ENCODE measurements at places on chromosomes 7 and 10.

DNA sequence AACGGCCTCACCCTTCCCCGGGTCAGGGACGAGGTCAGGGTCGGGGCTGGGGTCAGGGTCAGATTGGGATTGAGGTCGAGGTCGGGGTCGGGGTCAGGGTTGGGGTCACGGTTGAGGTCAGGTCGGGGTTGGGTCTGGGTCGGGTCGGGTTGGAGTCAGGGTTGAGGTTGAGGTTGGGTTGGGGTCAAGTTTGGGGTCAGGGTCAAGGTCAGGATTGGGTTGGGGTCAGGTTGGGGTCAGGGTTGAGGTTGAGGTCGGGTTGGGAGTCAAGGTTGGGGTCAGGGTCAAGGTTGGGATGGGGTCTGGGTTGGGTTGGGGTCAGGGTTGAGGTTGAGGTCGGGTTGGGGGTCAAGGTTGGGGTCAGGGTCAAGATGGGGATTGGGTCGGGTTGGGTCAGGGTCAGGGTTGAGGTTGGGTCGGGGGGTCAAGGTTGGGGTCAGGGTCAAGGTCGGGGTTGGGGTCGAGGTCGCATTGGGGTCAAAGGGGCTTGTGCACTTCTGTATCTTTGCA is 131.4 kb downstream of the VIPR2 start:
- no peak for DNase-seq

DNA sequence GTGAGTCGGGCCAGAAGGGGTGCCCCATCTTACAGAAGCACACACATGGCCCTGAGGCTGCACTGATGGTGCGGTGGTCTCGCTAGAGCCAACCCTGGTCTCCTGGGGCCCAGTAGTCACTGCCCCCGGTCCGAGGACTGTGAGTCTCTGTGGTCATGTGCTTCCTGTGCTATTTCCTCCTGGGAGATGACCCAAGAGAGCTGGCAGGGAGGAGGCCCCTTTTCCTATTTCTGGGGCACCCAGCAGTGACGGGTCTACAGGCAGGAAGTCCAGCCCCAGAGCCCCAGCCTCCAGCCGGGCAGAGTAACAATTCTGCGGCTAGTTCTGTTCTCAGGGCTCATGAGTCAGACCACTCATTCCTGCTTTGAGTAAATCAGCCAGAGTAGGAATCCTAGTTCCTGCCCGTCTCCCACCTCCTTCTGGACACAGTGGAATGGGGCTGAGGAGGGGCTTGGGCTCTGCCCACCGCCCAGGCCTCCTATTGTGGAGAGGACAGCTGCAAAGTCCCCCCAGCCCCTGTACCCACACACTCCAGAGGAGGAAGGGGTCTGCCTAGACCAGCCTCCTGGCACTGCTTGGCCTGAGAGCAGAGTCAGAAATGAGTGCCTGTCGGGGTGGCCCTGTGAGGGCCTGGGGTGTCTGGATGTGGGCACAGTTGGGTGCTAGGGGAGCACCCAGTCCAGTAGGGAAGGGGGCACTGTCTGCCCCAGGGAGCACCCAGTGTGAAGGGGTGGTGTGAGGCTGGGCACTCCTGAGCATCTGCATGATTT is 80.5 kb upstream of the PPIF start:
- DNase-seq: no peak

GRCh38 chr7:140521421-140521820 is 42.1 kb upstream of the MKRN1 start:
- DNase-seq: no peak

GRCh38 chr10:118970770-118971169 is 58.7 kb upstream of the NANOS1 start:
- no peak for DNase-seq

- no peak for DNase-seq
Observed at GRCh38 chr7:97285348-97285747, 167.8 kb downstream of the SDHAF3 start.

GRCh38 chr7:48161407-48162125 is 9.7 kb upstream of the ABCA13 start:
- DNase-seq: no peak

DNA sequence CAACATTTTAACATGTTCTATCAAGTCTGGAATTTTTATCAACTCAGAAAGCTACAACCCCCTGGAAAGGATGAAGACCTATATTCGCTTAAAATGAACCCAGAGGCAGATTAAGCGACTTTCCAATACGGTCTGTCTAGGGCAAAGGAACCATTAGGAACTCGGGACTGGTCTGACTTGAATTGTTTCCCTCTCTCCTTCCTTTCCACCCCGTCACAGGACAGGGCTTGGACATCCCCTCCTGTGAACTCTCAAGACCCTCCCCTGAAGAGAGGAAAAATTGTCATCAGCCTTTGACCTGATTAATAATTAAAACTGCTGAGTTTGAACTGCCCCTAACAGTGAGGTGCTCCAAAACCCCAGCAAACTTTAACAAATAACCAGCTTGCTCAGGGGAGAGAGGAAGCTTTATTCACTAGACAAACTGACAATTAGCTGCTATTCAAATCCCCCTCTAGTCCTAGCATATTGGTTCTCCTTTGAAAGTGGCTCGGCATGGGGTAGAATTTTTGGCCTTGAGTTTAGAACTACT is 22.6 kb upstream of the SLF2 start:
- no peak for DNase-seq

- DNase-seq: no peak
Observed at GRCh38 chr10:88960802-88961201, 8.2 kb upstream of the ACTA2 start.

GRCh38 chr10:130138479-130138866 is 2.3 kb downstream of the GLRX3 start:
- peak; percentile 73 for DNase-seq

DNA sequence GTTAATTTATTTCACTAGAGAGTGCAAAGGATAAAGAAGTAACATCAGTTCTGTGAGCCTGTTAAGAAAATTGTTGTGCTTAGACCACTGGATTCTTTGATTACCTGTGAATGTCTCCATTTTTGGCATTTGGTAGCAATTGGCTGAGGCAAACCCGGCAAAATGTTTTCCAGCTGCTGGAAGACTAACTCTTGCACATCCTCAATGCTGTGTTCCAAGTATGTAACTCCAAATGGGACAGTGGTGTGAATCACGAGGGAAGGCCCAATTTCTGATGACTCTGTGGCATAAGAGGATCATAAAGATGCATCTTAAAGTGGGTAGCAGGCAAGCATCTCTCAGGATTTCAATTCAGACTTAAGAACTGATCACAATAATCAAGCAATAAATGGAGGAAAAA is 268.8 kb downstream of the RNLS start:
- DNase-seq: no peak

- DNase-seq: no peak
Observed at GRCh38 chr10:819326-819725, 112.2 kb downstream of the LARP4B start.

GRCh38 chr7:156927571-156928405 is 21.7 kb upstream of the NOM1 start:
- DNase-seq: no peak

DNA sequence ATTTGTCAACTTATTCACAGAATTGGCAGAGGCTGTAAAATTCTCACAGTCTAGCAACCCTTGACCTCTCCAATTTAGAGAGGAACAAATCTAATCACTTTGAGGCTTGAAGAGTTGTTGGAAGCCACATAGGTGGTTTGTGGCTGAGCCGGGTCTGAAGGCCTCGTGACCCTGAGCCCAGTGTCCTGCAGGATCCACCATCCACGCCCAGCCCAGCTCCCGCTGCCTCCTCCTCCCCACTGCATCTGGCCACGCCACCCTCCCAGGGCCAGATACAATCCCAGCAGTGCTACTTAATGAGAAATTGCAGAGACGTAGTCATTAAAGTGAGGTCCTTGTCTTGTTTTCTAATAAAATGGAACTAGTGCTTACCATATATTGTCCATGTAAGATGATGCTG is 81.4 kb upstream of the SHH start:
- no peak for DNase-seq

DNA sequence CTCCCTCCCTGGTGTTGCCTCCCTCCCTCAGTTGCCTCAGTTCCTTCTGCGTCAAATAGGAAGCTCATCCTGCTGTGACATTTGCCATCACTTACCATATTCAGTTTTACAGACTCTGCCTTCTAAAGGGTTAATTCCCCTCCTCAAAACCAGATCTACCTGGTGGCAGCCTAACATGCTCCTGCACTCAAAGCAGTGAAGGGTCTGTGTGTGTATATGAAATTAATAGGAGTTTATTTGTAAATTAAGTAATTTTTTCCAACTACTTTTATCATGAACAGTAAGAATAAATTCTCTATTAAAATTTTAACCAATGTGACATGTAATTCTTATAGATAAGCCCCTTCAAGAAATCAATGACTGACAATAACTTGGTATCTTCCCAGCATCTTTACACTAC is 158.6 kb upstream of the INSYN2A start:
- DNase-seq: no peak

DNA sequence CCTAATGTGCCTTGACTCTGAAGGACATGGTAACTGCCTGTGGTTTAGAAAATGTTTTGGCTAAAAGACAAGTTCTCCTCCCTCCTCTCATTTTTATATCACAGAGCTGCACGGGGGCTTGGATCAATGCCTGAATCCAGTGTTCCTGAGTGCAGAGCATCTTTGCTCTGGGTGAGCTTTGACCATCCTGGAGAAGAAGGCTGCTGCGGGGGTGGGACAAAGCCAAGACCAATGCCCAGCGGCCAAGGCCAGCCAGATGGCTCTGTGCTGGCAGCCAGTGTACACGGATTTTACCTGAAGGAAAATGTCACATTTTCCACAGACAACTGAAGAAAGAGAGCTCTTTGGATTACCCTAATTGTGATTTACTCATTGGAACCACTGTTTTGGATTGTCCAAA is 102.0 kb upstream of the TARP start:
- no peak for DNase-seq

GRCh38 chr7:112135815-112136214 is 70.4 kb downstream of the DOCK4 start:
- no peak for DNase-seq

DNA sequence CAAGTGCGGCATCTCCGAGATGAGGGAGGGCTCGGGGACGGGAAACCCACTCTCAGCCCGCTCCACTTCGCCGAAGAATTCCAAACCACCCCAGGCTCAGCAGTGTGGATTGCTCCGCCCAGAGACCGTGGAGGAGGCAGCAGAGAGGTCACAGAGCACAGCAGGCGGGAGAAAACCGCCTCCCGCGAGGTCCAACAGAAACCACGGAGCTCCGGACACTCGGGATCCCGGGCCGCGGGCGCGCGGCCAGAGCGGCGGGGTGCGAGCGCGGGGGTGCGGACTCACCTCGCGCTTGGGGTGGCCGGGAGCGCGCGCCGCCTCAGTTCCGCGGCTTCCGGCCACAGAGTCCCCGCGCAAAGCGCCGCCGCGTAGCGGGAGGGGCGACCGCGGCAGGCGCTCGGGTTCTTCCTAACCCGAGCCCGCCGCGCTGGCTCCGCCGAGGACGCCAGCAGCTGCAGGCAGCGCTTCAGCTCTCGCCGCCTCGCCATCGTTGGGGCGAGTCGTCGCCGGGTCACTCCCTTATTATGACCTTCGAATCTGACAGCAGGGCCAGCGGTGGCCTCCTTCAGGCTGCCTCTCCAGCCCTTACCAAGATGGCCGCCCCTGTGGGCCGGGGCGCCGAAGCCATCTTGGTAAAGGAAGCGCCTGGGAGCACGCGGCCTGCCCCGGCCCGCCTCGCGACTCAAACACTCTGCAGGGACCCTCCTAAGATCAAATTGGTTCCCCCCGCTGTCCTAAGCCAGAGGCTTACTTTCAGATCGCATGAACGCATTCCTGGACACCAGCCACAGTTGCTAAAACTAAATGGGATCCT is at the start of gene NAPEPLD:
NAPEPLD (minus strand) TSS at position 106 of the 814 bp plus-strand sequence. CDS start 20,323 bp downstream, outside the sequence.
- DNase-seq: peak; percentile 71

- no peak for DNase-seq
Observed at GRCh38 chr10:36171556-36171952, 529.5 kb upstream of the FZD8 start.

GRCh38 chr10:52597189-52597863 is 175.3 kb downstream of the MBL2 start:
- DNase-seq: no peak

DNA sequence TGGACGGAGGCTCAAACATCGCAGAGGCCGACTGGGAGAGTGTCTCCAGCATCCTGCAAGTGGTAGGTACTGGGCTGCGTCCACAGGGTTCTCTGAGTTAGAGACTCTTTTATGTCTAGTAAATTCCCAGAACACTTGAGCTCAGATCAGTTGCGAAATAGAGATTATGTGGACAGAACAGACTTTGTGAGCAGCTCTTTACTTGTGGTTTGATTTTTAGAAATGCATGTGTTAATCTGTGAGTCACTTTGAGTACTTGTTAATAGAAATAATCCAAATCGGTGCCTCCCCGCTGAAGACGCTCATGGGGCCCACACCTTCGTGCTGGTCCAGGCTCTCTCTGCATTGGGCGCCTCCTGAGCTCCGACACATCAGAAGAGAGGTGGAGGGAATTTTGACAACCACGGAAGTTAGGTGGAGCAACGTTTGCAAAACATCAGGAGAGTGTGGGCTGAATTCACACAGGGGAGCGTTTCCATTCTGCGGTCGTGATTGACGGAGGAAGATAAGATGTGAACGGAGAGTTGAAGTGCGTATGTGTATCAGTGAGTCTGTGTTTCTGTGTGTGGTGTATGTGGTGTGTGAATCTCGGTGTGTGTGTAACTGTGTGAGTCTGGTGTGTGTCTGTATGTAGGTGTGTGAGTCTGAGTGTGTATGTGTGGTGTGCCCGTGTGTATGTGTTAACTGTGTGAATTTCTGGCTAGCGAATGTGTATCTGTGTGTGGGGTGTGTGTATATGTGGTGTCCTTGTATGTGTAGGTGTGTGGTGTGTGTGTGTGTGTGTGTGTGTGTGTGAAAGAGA is 32.1 kb downstream of the PFKP start:
- DNase-seq: no peak

DNA sequence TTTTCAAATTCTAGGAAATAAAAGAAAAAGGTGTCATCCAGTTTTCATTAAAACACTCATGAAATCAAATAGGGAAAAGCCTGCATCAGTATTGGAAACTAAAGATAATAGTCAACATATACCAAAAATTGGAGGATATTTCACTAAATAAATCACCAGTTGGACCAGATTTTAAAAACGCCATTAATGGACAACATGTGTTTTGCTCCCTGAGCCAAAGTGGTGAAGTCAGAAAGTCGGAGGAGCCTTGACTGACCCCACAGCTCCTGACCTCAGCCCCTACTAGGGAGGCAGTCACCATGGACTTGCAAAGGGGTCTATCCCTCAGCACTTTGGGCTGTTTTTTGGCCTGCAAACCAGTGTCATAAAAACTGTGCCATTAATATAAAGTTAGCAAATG is 98.3 kb upstream of the SEC61G start:
- DNase-seq: no peak

DNA sequence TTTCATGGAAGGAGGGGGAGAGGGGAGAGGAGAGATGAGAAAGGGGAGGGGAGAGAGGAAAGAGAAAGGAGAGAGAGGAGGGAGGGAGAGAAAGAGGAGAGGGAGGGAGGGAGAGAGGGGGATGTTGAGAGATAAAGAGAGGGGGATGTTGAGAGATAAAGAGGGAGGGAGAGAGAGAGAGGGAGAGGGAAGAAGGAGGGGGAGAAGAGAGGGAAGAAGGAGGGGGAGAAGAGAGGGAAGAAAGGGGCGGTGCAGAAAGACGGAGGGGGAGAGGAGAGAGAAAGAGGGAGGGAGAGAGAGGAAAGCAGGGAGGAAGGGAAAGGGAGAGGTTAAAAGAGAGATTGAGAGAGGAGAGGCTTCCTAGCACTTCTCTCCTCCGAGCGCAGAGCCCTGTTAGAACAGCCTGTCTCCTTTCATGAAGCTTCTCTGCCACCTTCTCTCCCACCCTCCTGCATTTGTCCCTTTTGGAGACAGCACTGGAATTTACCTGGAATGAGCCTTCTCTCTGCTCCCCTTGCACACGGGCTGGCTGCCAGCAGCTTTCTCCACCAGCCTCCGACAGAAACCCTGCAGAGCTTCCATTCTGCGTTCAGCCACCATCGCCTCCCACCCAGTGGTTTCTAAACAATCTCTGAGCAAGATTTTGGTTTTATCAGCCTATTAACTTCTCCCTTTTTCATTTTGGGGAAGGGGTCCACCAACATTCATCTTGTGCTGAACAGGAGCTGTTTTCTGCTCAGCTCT is 74.0 kb upstream of the CARD11 start:
- no peak for DNase-seq

Measured in RWPE2 (cell line).